T-cell (primary cell): ENCODE measurements at places on chromosomes 2 and 18.
A peak's percentile ranks its signal among the peaks of the same experiment; 100 is the strongest.

- H3K27ac ChIP-seq, result no peak overlapping the region
- peaks cover 19% of the 10 kb centered on the region for H3K27me3 ChIP-seq
- peaks cover 25% of the 10 kb centered on the region for H3K4me1 ChIP-seq
- H3K4me3 ChIP-seq, result peak overlapping the region; percentile 72
- no peak for DNase-seq
Observed at GRCh38 chr2:207163053-207163755, 2.5 kb downstream of the KLF7 start.

DNA sequence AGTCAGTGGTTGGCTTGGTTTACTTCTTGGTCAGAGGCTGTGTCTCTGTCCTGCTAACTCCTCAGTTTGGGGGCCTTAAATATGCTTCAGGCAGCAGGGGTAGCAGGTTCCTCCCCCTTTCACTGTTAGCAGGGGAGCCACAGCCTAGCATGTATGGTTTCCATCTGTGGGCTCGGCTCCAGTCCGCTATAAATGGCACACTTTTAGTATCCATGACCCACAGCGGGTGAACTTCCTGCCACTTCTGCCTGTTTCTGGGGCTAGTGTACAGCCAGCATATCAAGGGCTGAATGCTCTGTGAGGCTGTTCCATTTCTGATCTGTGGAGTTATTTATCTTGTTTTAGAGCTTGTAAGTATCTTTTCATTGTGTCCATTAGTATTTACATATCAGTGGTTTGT lies 58.3 kb downstream of the MRPL33 start:
- H3K4me3 ChIP-seq, result no peak overlapping the region
- no peak overlapping the region for H3K27ac ChIP-seq
- H3K36me3 ChIP-seq, result peaks cover 3% of the 10 kb centered on the region
- DNase-seq, result no peak
- no peaks in the 10 kb centered on the region for H3K4me1 ChIP-seq
- no peaks in the 10 kb centered on the region for H3K27me3 ChIP-seq

DNA sequence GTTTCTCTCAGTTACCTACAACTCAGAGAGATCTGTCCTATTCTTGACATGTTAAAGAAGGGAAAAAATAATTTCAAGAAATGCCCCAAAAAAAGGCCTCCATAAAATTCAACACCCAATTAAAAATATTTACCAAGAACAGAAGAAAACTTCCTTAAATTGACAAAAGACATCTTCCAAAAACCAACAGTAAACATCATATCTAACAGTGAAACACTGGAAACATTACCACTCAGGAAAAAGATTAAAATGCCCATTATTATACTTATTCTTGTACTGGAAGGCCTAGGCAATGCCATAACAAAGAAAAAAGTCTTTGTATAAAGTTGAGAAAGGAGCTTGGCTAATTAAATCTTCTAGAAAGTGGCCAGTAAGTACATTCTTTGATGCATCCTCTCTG lies 7.2 kb downstream of the DTNB start:
- H3K27ac ChIP-seq, result no peak overlapping the region
- DNase-seq, result no peak
- H3K27me3 ChIP-seq, result no peaks in the 10 kb centered on the region
- no peaks in the 10 kb centered on the region for H3K36me3 ChIP-seq
- no peak overlapping the region for H3K4me3 ChIP-seq
- H3K4me1 ChIP-seq, result peaks cover 2% of the 10 kb centered on the region

DNA sequence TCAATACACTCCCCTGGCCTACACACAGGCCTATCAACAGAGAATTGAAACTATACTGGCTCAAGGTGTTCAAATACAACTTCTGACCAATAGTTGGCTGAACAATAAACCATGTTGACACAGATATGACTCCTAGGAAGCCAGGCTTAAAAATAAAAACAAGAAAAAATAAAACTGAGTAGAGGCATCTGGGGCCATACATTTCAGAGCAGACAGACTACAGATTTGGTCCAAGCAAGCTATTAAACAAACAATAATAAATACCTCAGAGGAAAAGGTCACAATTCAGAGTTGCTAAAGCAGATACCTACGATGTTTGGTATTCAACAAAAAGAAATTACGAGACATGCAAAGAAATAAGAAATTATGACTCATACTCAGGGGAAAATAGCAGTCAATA lies 132.8 kb upstream of the ACVR2A start:
- H3K4me3 ChIP-seq, result no peak overlapping the region
- no peak for DNase-seq
- no peak overlapping the region for H3K27ac ChIP-seq

DNA sequence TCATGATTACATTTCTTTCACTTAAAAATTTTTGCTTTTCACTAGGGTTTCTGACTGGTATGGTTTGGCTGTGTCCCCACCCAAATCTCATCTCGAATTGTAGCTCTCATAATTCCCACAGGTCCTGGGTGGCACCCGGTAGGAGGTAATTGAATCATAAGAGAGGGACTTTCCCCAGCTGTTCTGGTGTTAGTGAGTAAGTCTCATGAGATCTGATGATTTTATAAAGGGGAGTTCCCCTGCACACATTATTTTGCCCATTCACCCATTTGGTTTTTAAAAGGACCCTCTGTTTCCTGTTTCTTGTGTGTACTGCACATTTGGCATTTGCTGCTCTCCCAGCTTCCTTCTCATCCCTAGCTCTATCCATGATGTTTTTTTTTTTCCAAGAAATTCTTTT lies 27.8 kb upstream of the NETO1 start:
- no peak overlapping the region for H3K4me3 ChIP-seq
- DNase-seq, result no peak
- H3K27me3 ChIP-seq, result no peaks in the 10 kb centered on the region
- H3K27ac ChIP-seq, result no peak overlapping the region
- no peaks in the 10 kb centered on the region for H3K4me1 ChIP-seq

DNA sequence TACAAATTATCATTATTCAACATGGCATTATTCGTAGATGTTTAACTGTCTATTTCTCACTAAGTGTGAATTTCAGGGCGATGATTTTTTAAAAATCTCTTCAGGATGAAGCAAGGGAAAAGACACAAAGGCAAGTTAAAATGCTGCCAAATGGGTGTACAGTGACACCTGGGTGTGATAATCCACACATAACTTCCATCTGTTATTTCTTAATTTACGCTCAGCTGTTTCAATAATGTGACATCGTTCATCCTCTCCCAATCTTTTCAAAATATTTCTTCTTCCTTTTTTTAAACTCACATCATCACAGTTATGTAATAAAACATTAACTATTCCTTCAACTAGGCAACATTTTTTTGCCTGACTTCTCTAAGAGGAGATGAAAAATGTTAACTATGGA lies 10.6 kb downstream of the PDE1A start:
- no peaks in the 10 kb centered on the region for H3K36me3 ChIP-seq
- H3K4me1 ChIP-seq, result no peaks in the 10 kb centered on the region
- no peak for DNase-seq
- no peak overlapping the region for H3K27ac ChIP-seq

DNA sequence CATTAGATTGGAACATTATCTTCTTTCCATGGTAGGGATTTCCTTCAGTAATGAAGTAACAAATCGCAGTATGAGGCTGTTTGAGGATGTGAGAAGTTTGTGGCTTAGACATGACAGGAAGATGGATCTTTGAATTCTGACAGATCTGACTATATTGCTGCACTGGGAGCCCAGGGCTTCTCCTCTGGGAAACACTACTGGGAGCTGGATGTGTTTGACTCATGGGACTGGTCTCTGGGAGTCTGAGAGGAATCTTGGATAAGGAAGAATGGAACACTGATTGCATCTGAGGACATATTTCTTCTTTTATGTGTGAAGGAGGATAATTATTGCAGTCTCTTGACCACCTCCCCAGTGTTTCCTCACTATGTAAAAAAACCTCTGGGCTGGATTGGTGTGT lies 77.2 kb upstream of the ST6GAL2 start:
- no peak overlapping the region for H3K27ac ChIP-seq
- no peak for DNase-seq

DNA sequence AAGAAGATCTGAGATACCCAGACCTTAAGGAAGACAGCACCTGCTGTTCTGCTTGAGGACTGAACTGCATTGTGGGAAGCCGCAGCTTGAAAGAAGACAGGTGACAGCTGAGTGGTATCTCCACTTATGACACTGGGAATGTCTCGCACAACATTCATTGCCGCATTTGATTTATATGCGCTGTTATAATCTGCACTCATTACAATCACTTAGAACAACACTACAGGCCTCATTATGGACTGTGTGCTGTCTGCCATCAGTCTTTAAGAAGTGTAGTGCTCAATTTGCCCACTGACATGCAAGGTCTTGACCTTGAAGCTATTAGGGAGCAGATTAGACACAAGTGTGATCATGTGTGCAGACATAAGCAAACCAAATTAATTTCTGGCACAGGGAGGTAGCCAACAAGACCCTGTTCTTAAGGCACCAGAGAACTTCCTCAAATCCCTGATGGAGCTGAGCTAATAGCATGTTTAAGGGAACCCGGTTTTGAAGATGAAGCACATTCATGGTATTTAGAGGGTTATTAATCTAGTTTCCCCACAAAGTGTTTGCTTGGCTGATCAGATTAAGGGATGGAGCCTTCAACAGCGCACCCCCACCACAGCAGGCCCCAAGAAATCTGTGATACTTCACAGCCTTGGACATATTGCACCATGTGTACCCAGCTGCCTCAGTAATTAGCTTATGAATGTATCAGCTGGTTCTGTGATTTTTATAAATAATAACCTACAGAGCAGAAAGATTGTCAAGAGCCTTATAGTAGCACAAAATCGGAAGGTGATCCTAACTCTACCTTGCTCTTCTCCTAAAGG lies 146.8 kb downstream of the SATB2 start:
- H3K27me3 ChIP-seq, result no peaks in the 10 kb centered on the region
- no peak overlapping the region for H3K27ac ChIP-seq
- DNase-seq, result no peak
- no peak overlapping the region for H3K4me3 ChIP-seq
- H3K36me3 ChIP-seq, result no peaks in the 10 kb centered on the region
